ENCODE measurements at places on chromosomes 3 and 15.
A peak's percentile ranks its signal among the peaks of the same experiment; 100 is the strongest.

GRCh38 chr15:83559310-83559966, 94.5 kb upstream of the ADAMTSL3 start:
- peak; percentile 82 for DNase-seq

DNA sequence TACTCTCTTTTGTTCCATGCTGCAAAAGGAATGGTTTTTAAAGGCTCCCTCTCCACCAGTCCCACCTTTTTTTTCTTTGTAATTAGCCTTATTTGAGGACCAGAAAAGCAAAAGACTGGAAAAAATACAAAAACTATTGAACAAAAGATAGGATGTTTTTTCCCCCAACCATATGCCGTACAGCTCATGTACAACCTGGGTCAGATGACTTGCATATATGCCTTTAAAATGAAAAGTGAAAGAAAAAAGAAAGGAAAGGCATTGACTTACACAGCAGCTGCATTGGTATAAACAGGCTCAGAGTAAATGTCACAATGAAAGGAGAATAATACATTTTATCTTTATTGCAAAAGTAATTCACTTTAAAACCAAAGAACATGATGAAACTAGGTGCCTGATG, 69.5 kb upstream of the CMC1 start:
- DNase-seq, result no peak

DNA sequence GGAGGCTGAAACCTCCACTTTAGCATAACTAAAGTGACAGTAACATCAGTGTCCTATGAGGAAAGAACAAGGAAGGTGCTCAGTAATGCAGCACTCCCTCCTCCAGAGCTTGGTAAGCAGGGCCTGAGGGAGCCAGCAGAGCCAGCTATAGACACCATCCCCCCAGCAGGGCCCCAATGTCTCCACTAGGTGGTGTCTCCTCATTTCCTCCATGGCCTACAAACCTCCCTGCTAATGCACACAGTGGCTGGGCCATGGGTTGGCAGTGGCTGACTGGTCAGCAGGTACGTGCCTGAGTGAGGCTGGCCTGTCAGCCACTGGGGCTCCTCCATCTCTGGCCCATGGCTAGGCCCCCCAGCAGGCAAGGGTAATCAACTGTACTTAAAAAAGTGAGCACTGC, 13.6 kb downstream of the MRPS25 start:
- DNase-seq, result peak; percentile 88

- no peak for DNase-seq
Observed at GRCh38 chr15:96589864-96590263, 259.4 kb downstream of the NR2F2 start.
